ENCODE measurements at places on chromosomes 6 and 20. TPM values are rescaled to one million over a fixed set of nuclear protein-coding genes. Genes with fewer than 3 reads are reported as not detected.

The CCM2L gene
- 0.93 TPM for total RNA-seq

The ARMC2 gene
- 2.6 TPM for total RNA-seq

The SMPD2 gene
- 10.5 TPM for total RNA-seq

GRCh38 chr20:59493926-59494325 lies 110.4 kb upstream of the PHACTR3 start:
- H3K27ac ChIP-seq: no peak overlapping the region
- H3K36me3 ChIP-seq: no peaks in the 10 kb centered on the region
- no peak overlapping the region for H3K4me3 ChIP-seq
- no peaks in the 10 kb centered on the region for H3K27me3 ChIP-seq
- no peaks in the 10 kb centered on the region for H3K4me1 ChIP-seq

- no peaks in the 10 kb centered on the region for H3K27me3 ChIP-seq
- no peak overlapping the region for H3K27ac ChIP-seq
- H3K36me3 ChIP-seq: no peaks in the 10 kb centered on the region
- no peak for DNase-seq
- no peak overlapping the region for H3K4me3 ChIP-seq
Measured at GRCh38 chr6:136324686-136325380, 35.2 kb upstream of the BCLAF1 start.

DNA sequence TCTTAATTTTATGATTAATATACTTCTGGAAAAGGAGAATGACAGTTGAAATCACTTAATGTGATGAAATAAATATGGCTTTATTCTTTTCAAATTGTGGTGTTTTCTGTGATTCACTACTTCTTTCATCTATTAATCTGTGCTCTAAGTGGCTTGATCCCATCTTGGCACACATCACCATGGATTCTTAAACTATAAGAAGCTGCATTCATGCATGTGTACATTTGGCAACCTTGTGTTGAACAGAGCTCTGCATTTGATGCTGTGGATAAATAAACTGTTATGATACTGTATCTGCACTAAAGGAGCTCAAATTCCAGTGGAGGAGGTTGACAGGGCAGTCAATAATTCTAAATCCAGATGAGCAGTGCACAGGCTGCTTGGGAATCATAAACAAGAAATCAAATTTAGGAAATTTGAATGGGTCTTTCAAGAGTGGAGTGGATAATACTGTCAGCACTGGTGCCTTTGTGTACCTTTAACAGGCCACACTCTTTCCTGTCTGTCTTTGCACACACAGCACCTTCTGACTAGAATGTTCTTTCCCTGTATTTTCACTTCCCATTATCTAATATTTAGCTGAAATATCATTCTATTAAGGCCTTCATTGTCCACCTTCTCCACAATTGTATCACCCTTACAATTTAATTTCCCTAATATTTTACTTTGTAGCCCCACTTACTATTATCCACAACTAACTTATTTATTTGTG lies 252.9 kb downstream of the GRM1 start:
- no peaks in the 10 kb centered on the region for H3K36me3 ChIP-seq
- no peaks in the 10 kb centered on the region for H3K27me3 ChIP-seq
- H3K4me3 ChIP-seq: no peak overlapping the region

DNA sequence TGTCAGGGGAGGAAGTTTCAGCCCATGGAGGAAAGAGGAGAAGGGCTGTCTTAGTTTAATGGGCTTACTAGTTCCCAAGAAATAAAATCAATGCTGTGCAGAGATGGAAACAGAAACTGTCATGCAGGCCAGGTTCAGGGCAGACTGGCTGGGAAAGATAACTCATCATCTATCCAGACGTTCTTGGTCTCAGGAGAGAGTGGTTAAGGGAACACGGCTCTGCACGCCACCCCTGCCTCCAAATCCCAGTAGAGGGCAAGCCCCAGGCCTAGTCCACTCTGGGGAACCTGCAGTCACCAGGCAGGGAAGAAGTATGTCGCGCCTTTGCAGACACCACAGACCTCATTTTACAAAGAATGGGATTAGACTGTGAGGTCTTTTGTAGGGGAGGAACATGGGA lies 12.5 kb downstream of the ALDH8A1 start:
- no peaks in the 10 kb centered on the region for H3K36me3 ChIP-seq
- H3K4me3 ChIP-seq: no peak overlapping the region
- no peaks in the 10 kb centered on the region for H3K27me3 ChIP-seq

DNA sequence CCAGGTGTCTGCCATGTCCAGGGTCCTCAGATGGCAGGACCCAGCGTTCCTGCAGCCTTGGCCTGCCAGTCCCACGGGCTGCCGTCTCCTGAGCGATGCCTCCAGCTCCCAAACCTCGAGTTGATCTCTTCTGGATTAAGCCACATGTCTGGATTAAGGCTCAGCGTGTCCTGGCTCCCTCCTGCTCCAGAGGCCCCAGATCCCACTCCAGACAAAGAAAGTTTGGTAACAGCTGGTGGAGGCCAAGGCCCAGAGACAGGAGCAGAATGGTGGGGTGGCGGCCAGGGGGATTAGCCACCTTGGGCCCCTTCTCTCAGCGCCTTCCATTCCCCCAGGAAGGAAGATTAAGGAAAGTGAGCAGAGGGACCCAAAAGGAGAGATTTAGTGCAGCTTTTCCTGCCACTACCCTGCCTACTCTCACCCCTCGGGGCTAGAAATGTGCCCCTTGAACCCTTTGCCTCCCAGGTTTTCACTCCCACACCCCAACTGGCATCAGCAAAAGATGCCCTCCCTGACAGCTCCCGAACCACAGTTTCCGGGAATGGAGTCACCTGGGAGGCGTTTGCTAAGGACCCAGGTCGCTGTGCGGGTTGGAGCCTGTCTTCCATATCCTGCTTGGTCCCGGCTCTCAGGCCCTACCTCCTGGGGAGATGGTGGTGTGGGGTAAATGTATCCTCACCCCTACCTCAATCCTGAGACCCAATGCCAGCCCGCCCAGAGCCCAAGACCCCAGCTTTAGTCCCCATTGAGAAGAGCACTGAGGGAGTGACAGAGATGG lies 6.9 kb downstream of the SPDEF start:
- H3K4me3 ChIP-seq: no peak overlapping the region
- no peak overlapping the region for H3K27ac ChIP-seq
- H3K27me3 ChIP-seq: no peaks in the 10 kb centered on the region

- no peak for DNase-seq
- peaks cover 10% of the 10 kb centered on the region for H3K36me3 ChIP-seq
- H3K4me1 ChIP-seq: no peaks in the 10 kb centered on the region
- H3K27me3 ChIP-seq: no peaks in the 10 kb centered on the region
- H3K27ac ChIP-seq: no peak overlapping the region
- no peak overlapping the region for H3K4me3 ChIP-seq
Measured at GRCh38 chr20:44916586-44916985, 6.7 kb downstream of the PABPC1L start.

The GTSF1L gene
- not detected for total RNA-seq

DNA sequence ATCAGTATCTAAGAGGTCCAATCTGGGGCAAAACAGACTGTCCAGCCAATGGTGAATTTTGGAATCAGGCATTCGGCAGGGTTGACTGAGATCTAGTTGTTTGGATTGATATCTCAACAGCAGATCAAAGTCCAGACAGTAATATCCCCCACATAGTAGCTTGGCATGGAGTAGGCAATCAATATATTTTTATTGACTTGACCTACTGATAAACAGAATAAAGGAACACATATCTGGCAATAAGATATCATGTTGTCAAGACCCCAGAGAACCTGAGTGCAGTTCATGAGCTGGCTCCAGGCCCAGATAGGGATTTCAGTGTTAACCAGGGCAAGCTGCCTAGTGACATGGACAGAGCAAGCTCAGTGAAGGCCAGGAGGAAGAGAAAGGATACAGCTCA lies 34.4 kb downstream of the TNFAIP3 start:
- peaks cover 10% of the 10 kb centered on the region for H3K4me1 ChIP-seq
- H3K4me3 ChIP-seq: no peak overlapping the region
- DNase-seq: peak; percentile 50
- no peaks in the 10 kb centered on the region for H3K27me3 ChIP-seq
- H3K36me3 ChIP-seq: no peaks in the 10 kb centered on the region

DNA sequence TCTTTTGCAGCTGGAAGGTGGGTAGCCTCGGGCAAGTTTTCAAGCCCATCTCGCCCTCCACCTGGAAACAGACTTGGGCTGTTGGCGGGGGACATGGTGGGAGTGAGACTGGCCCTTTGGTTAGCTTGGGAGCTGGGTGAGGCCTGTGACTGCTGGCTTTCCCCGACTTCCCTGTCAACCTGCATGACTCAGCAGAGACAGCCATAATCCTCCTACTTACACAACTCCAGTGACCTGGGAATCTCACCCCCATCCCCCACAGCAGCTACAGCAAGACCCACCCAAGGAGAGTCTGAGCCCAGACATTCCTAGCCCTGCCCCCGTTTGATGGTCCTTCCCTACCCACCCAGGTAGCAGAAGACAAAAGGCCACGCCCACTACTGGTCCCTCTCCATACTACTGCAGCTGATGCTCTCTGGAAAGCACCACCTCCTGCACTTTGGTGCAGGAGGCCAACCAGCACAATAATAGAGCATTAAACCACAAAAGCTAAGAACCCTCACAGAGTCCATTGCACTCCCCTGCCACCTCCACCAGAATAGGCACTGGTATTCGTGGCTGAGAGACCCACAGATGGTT lies 188.4 kb downstream of the TRDN start:
- no peak overlapping the region for H3K27ac ChIP-seq
- H3K4me1 ChIP-seq: no peaks in the 10 kb centered on the region
- no peaks in the 10 kb centered on the region for H3K36me3 ChIP-seq

- no peaks in the 10 kb centered on the region for H3K27me3 ChIP-seq
- no peaks in the 10 kb centered on the region for H3K36me3 ChIP-seq
- no peak overlapping the region for H3K27ac ChIP-seq
- H3K4me1 ChIP-seq: no peaks in the 10 kb centered on the region
Measured at GRCh38 chr20:51871943-51872342, 69.6 kb upstream of the SALL4 start.

The ERGIC3 gene
- 119 TPM for total RNA-seq

The ETV7 gene
- 0.56 TPM for total RNA-seq

The HLA-DMB gene
- total RNA-seq: 2.0 TPM

The ABT1 gene
- 3.5 TPM for total RNA-seq

The SLC22A7 gene
- not detected for total RNA-seq

DNA sequence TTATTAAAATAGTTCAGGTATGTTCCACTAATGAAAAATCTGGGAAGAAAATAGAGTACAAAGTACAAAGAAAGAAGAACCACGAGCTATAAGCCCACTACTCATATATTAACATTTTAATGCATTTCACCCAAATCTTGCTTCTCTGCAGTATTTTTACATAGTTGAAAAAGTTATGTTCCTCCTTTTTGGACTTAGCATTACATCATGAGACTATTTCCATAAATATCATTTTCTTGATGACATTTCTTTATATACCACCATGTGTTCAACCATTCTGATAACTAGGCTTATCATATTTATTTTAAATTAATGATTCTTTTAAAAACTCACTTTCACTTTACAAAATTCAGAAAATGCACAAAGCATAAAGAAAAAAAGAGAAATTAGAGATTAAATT lies 3.0 kb downstream of the IPCEF1 start:
- no peaks in the 10 kb centered on the region for H3K36me3 ChIP-seq
- H3K4me3 ChIP-seq: no peak overlapping the region
- no peak for DNase-seq
- H3K27ac ChIP-seq: no peak overlapping the region
- no peaks in the 10 kb centered on the region for H3K4me1 ChIP-seq

DNA sequence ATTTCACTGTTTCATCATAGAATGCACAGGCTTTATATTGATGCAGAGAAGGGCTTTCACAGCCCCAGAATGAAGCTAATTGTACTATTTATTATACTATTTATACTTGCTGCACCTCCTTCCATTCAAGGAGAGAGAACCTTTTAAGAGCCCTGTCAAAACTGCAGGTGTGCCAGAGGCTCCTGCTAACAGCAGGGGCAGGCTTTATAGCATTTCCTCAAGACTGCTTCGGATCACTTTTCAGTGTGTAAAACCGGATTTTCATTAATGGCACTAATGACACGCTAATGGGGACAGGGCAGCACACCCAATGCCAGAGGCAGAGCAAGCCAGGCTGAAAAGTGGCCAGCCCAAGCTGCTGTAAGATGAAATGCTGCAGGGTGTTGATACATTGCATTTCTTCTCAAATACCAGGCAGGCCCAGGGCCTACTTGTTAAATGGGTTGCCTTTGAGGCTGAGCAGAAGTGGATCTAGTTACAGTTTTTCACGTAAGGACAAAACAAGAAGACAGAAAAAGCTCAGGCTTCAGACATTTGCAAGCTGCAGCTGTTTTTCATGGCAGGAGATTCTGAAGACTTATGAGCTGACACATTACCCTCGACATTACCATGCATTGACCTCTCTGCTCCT lies 487.7 kb upstream of the BTBD3 start:
- no peak overlapping the region for H3K27ac ChIP-seq
- H3K4me3 ChIP-seq: no peak overlapping the region
- H3K36me3 ChIP-seq: no peaks in the 10 kb centered on the region
- no peaks in the 10 kb centered on the region for H3K4me1 ChIP-seq

GRCh38 chr6:31918069-31918720 lies 9.3 kb upstream of the C2 start:
- no peak for DNase-seq
- no peaks in the 10 kb centered on the region for H3K4me1 ChIP-seq
- H3K4me3 ChIP-seq: no peak overlapping the region
- H3K27ac ChIP-seq: no peak overlapping the region

The CTAGE9 gene
- not detected for total RNA-seq

- no peak overlapping the region for H3K27ac ChIP-seq
- no peak overlapping the region for H3K4me3 ChIP-seq
- no peaks in the 10 kb centered on the region for H3K36me3 ChIP-seq
- no peaks in the 10 kb centered on the region for H3K27me3 ChIP-seq
- no peaks in the 10 kb centered on the region for H3K4me1 ChIP-seq
Measured at GRCh38 chr6:161458201-161458951, 184.5 kb upstream of the AGPAT4 start.

DNA sequence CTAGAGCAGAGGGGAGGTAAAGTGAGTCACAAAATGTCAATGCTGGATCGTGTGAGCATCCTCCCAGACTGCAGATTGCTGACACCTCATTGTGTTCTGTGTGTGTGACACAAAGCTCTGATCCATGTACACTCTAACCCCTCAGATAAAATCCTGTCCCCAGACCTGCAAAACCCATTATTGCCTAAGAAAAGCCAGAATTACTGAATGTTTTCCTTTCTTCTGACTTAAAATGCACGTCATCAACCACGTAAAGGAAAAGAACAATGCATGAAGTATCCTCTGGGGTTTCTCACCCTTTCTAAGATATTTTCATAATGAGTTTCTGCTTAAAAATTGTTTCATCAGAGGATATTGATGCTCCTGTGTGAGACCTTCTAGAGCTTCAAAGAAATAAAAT lies 218.0 kb upstream of the PREP start:
- H3K27me3 ChIP-seq: no peaks in the 10 kb centered on the region
- no peaks in the 10 kb centered on the region for H3K4me1 ChIP-seq
- no peaks in the 10 kb centered on the region for H3K36me3 ChIP-seq
- no peak overlapping the region for H3K27ac ChIP-seq

The CDH26 gene
- total RNA-seq: 0.49 TPM

The SMLR1 gene
- 0.08 TPM for total RNA-seq

The CITED2 gene
- total RNA-seq: 32.0 TPM

The ADGRF4 gene
- not detected for total RNA-seq

- H3K36me3 ChIP-seq: no peaks in the 10 kb centered on the region
- H3K4me1 ChIP-seq: no peaks in the 10 kb centered on the region
- DNase-seq: no peak
- no peak overlapping the region for H3K27ac ChIP-seq
- no peaks in the 10 kb centered on the region for H3K27me3 ChIP-seq
- H3K4me3 ChIP-seq: no peak overlapping the region
Measured at GRCh38 chr20:12256806-12257205, 339.1 kb downstream of the BTBD3 start.
